ENCODE measurements at places on chromosomes 4 and X. TPM values are rescaled to one million over a fixed set of nuclear protein-coding genes. Genes with fewer than 3 reads are reported as not detected.

- H3K27ac ChIP-seq = no peak overlapping the region
- peaks cover 22% of the 10 kb centered on the region for H3K36me3 ChIP-seq
- H3K4me1 ChIP-seq = peaks cover 7% of the 10 kb centered on the region
- H3K4me3 ChIP-seq = no peak overlapping the region
- no peak for DNase-seq
These were observed 61.9 kb downstream of the ABLIM2 start for GRCh38 chr4:8096690-8097061.

GRCh38 chr4:26337612-26338011 lies 16.8 kb downstream of the RBPJ start:
- no peaks in the 10 kb centered on the region for H3K36me3 ChIP-seq
- no peak overlapping the region for H3K27ac ChIP-seq
- H3K4me1 ChIP-seq = peaks cover 18% of the 10 kb centered on the region
- DNase-seq = no peak
- H3K4me3 ChIP-seq = no peak overlapping the region
- no peaks in the 10 kb centered on the region for H3K27me3 ChIP-seq

DNA sequence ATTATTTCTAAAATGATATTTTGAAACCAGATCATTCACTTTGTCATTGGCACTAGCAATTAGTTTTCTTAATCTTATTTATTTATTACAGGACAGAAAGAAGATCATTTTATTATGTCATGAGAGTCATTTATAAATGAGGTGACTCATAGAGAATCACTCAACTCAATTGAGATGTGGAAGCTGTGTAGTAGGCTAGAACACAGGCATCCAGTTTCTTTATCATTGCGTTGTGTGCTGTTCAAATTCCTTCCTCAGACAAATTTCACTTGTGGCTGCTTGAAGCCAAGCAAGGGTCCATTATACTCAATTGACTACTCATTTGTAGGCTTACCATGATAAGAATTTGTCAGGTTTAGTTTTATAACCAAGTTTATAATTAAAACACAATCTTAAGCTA lies 87.6 kb downstream of the MRPL1 start:
- H3K36me3 ChIP-seq = peaks cover 5% of the 10 kb centered on the region
- H3K27me3 ChIP-seq = peaks cover 4% of the 10 kb centered on the region
- no peak overlapping the region for H3K27ac ChIP-seq
- H3K4me1 ChIP-seq = no peaks in the 10 kb centered on the region
- H3K4me3 ChIP-seq = no peak overlapping the region

GRCh38 chr4:3249711-3250437 lies 915 bp downstream of the MSANTD1 start:
- DNase-seq = peak; percentile 11
- peaks cover 3% of the 10 kb centered on the region for H3K4me1 ChIP-seq
- H3K4me3 ChIP-seq = no peak overlapping the region
- H3K27ac ChIP-seq = no peak overlapping the region
- H3K27me3 ChIP-seq = peaks cover 11% of the 10 kb centered on the region

DNA sequence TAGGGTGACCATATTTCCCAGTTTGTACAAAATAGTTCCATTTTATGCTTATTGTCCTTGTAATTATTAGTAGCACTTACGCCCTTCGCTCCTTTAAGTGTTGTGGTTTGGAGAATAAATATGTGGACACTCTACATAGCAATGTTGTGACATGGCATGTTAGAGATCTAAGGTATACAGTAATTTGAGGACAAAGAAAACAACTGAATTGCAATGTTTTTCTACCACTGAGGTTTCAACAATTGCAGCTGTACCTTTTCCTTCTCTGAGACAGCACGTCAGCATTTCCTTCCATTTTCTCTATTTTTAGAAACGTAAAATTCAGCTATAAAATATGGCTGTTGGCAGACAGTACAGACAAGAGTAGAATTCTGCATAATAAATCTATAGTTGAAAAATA lies 323.1 kb downstream of the MAPK10 start:
- H3K4me3 ChIP-seq = no peak overlapping the region
- H3K27me3 ChIP-seq = no peaks in the 10 kb centered on the region
- no peaks in the 10 kb centered on the region for H3K36me3 ChIP-seq
- H3K27ac ChIP-seq = no peak overlapping the region
- DNase-seq = no peak

GPR119 gene
- total RNA-seq = not detected

DNA sequence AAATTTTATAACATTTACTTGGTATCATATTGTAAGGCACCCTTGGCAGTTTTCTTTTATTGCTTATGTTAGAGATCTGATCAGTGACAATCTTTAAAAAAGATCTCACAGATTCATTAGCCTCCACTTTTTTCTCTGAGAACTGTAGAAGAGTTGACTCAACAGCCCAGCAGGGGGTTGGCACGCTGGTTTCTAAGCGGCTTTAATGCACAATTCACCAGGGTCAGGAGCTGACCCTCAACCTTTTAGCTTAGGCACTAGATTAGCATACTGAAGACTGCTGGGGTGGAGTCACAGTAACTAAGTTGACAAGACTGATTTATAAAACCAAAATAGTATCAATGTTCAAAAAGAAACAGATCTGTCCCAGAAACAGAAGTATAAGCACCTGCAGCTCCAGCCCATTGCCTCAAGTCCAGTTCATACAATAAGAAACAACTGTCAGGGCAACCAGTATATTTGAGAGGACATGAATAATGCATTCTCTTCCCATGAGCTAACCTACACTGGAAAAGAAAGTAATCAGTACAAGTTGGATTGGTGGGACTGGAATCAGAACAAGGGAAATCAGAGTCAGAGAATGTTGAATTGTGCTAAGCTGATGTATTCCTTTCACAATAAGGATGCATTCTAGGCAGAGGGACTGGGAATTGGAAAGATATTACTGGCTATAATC lies 77.6 kb downstream of the PDE5A start:
- peaks cover 2% of the 10 kb centered on the region for H3K27me3 ChIP-seq
- H3K4me1 ChIP-seq = peaks cover 7% of the 10 kb centered on the region
- H3K36me3 ChIP-seq = no peaks in the 10 kb centered on the region
- no peak overlapping the region for H3K4me3 ChIP-seq
- H3K27ac ChIP-seq = no peak overlapping the region

- H3K4me3 ChIP-seq = no peak overlapping the region
- peaks cover 1% of the 10 kb centered on the region for H3K27me3 ChIP-seq
- no peaks in the 10 kb centered on the region for H3K36me3 ChIP-seq
- H3K27ac ChIP-seq = no peak overlapping the region
These were observed 45.9 kb downstream of the LGI2 start for GRCh38 chr4:24984602-24985532.

DNA sequence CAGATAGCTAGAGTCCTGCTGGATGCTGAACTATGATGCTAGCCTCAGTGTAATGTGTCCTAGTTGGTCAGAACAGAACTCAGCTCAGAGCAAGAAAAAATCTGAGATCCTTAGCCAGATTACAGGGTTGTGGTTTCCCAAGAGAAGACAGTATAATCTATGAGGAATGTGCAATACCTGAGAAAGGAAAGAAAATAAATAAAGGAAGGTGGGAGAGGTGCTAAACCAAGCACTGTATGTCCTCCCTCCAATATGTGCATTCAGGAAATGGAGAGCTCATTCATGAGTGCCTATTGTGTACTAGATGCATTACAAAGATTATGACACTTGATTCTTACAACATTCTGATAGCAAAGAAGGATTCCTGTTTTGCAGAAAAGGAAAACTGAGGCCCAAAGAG lies 7.5 kb downstream of the USP26 start:
- no peaks in the 10 kb centered on the region for H3K36me3 ChIP-seq
- H3K27me3 ChIP-seq = no peaks in the 10 kb centered on the region
- H3K4me3 ChIP-seq = no peak overlapping the region
- no peaks in the 10 kb centered on the region for H3K4me1 ChIP-seq
- no peak overlapping the region for H3K27ac ChIP-seq

DNA sequence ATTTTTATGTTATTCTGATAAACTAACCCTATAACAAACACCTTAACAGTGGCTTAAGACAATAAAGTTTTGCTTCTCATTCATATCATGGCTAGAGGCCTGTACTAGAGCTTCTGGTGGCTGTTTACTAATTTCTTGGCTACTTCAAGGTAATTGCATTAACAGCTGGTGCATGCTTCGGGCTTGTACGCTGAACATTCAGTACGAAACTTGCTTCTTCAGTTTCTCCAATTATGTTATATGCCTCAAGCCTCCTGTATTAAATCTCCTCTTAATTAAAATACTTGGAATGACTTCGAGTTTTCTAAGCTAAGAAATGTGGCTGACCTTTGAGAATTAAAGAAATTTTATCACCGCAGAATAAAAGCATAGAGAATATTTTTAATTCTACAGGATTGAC lies 138.9 kb upstream of the TRAM1L1 start:
- no peaks in the 10 kb centered on the region for H3K36me3 ChIP-seq
- no peak overlapping the region for H3K4me3 ChIP-seq
- no peaks in the 10 kb centered on the region for H3K27me3 ChIP-seq
- no peak for DNase-seq
- H3K4me1 ChIP-seq = peaks cover 9% of the 10 kb centered on the region
- no peak overlapping the region for H3K27ac ChIP-seq

DNA sequence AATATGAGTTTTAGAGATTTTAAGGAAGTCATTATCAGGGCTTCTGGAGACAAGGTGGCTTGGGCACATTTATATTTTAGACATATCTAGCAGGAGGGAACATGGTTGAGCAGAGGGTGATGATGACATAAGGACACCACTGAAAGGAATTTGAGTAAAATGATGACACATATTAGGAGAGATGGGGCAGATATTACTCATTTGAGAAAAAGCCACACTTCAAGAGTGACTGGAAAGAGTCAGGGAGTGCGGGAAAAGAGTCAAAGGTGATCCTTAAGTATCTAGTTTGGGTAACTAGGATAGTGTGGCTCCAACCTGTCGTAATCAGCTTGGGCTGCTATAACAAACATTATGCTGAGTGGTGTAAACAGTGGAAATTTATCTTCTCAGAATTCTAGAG lies 377.7 kb downstream of the PACRGL start:
- H3K4me1 ChIP-seq = no peaks in the 10 kb centered on the region
- no peak overlapping the region for H3K4me3 ChIP-seq
- H3K36me3 ChIP-seq = no peaks in the 10 kb centered on the region
- DNase-seq = no peak
- no peaks in the 10 kb centered on the region for H3K27me3 ChIP-seq
- H3K27ac ChIP-seq = no peak overlapping the region

GRCh38 chr4:80407246-80407645 lies 71.7 kb downstream of the CFAP299 start:
- no peak for DNase-seq
- H3K27ac ChIP-seq = no peak overlapping the region
- H3K27me3 ChIP-seq = no peaks in the 10 kb centered on the region
- no peaks in the 10 kb centered on the region for H3K4me1 ChIP-seq

DNA sequence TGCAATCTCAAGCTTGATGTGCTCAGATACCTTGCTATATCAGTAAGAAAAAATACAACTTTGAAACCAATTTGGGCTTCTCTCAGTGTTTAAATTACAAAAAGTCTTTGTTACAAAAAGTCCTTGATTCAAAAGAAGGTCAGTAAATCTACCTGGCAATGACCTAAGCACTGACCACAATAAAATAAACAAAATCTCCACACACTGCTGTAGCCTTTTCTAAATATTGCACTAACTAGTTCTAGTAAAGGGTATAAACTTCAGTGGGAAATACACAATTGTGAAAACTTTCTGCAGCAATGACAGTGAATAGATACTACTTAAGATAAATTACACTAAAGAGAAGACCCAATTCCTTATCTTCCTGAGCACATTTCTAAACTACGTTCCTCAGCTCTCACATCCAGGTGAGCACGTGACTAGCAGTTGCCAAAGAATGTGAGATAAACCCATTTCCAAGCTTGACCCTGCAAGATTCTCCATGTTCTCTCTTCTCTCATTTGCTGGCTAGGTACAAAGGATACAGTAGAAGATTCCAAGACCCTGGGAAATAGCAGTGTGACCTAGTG lies 81.4 kb upstream of the GPR34 start:
- peaks cover 2% of the 10 kb centered on the region for H3K27me3 ChIP-seq
- peaks cover 9% of the 10 kb centered on the region for H3K4me1 ChIP-seq
- H3K4me3 ChIP-seq = no peak overlapping the region
- no peak for DNase-seq
- no peaks in the 10 kb centered on the region for H3K36me3 ChIP-seq

DNA sequence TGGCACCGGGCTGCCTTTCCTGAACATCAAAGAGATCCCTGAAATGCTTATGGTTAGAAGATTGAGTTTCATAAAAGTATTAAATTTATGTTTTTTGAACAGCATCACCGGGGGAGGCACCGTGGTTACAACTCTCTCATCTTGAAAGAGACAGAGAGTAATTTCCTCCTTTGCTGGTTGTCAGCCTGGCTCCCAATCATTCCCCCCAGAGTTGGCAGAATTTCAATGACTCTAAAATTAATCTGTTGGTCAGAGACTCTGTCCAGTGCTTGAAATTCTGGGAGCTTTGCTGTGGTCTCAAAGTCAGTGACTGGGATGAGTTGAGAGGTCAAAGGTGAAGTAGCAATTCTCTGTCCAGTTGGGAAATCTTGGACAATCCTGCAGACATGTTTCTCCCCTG lies 135.9 kb downstream of the RAB28 start:
- no peaks in the 10 kb centered on the region for H3K4me1 ChIP-seq
- DNase-seq = no peak

- no peak overlapping the region for H3K4me3 ChIP-seq
- no peak for DNase-seq
- H3K36me3 ChIP-seq = no peaks in the 10 kb centered on the region
- no peak overlapping the region for H3K27ac ChIP-seq
- no peaks in the 10 kb centered on the region for H3K27me3 ChIP-seq
- peaks cover 1% of the 10 kb centered on the region for H3K4me1 ChIP-seq
These were observed 1785.9 kb downstream of the PCDH7 start for GRCh38 chr4:32506067-32506466.

DNA sequence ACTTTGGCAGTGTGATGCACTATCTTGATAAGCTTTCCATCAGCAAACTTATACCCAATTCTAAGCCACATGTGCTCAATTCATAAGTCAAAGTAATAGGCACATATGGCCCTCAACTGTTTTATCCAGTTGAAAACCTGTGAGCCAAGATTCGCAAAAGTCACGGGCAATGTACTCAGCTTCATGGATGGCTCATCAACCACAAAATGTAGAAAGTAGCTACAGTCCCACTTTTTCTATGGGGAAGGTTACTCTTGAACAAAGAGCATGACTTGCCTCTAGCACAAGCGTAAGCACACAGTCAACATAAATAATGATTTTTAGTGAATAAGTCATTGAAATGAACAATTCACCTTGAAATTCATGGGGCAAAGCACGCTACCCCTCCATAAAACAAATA lies 25.1 kb upstream of the DDX53 start:
- H3K4me3 ChIP-seq = no peak overlapping the region
- DNase-seq = no peak
- no peak overlapping the region for H3K27ac ChIP-seq
- H3K27me3 ChIP-seq = no peaks in the 10 kb centered on the region
- H3K36me3 ChIP-seq = no peaks in the 10 kb centered on the region

SCRG1 gene
- total RNA-seq = not detected

HTR2C gene
- not detected for total RNA-seq

NAT8L gene
- total RNA-seq = 8.3 TPM

- no peaks in the 10 kb centered on the region for H3K27me3 ChIP-seq
- no peak for DNase-seq
- H3K4me1 ChIP-seq = no peaks in the 10 kb centered on the region
- no peak overlapping the region for H3K27ac ChIP-seq
- no peak overlapping the region for H3K4me3 ChIP-seq
These were observed 7.6 kb upstream of the CXCL5 start for GRCh38 chr4:74006009-74006476.

TTC29 gene
- 0.44 TPM for total RNA-seq
